Naive thymus-derived CD8-positive, alpha-beta T cell (primary cell): ENCODE measurements at places on chromosomes 7 and 10. TPM values are rescaled to one million over a fixed set of nuclear protein-coding genes. Genes with fewer than 3 reads are reported as not detected.
A peak's percentile ranks its signal among the peaks of the same experiment; 100 is the strongest.

DNA sequence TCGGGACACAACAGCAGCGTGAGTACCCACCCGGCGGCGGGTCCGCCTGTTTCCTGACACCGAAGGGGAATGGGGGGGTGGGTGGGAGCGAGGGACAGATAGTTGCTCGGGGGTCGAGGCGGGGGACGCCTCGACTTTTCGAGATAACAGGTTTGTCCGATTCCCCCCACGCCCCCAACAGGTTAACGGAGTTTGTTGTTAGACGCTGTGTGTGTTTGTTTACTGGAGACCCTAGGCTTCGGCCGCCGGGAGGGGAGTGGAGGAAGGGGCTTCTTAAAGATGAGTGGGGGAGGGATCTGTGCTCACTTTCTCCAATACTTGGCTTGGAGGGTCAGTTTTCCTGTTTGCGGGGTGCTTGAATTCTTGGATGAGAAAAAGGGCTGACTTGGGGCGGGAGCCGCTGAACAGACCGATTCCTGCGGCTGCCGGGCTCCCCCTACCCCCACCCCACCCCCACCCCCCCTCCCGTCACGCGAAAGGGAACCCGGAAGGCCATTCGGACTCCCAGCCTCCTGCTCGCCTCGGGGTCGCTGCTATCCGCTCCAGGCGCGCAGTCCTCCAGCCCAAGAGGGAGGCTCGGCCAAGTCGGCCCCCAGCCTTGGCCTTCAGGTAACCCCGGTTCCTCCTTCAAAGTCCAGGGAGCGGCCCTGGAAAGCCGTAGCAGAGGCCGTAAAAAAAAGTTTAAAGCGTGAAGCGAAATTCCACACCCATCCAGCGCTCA, 1.0 kb downstream of the SORCS3 start:
- H3K4me1 ChIP-seq: peaks cover 9% of the 10 kb centered on the region
- DNase-seq: no peak
- H3K27ac ChIP-seq: no peak overlapping the region

GRCh38 chr10:52999258-52999657, 226.7 kb upstream of the MBL2 start:
- no peak for DNase-seq
- H3K27ac ChIP-seq: no peak overlapping the region
- no peak overlapping the region for H3K4me3 ChIP-seq
- H3K4me1 ChIP-seq: no peaks in the 10 kb centered on the region

The CCDC136 gene
- total RNA-seq: 16.0 TPM

The SPDYE9 gene
- total RNA-seq: not detected

The KEL gene
- 0.70 TPM for total RNA-seq

DNA sequence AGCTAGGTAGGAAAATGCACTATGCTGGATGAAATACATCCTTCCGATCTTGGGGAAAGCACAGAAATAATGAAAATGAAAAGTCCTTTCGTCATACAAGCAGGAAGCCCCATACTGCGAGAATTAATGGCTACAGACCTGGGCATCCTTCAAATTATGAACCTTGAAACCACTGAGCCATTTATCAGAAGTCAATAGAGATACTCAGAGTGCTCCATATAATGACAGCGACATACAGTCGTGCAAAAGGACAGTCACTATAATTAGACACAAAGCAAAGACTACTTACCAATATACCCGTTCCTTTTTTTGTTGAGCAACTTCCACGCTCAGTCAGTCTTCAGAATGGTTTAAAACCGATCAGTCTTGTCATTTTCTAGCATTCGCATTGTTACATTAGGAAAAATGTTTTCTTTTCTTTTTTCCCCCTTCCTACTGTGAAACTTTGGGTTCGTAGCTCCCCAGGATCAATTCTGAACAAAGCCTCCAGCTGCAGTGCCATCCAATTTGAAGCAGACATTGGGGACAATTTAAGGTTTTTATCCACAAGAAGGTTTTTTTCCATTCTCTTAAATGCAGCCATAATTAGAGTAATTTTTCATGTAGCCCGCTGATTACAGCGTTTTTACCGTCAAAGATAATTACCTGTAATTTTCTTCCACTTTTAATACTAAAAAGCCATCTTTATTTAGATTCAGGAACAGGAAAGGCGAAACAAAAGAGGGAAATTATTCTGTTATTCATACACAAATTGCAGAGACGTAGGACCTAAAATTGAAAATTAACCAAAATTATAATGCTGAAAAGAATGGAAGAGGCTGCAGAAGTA, 6.4 kb downstream of the DLX6 start:
- no peak for DNase-seq
- no peak overlapping the region for H3K4me3 ChIP-seq
- peak overlapping the region; percentile 2 for H3K27ac ChIP-seq
- H3K4me1 ChIP-seq: peaks cover 6% of the 10 kb centered on the region
- peaks cover 84% of the 10 kb centered on the region for H3K27me3 ChIP-seq
- H3K36me3 ChIP-seq: peaks cover 6% of the 10 kb centered on the region

DNA sequence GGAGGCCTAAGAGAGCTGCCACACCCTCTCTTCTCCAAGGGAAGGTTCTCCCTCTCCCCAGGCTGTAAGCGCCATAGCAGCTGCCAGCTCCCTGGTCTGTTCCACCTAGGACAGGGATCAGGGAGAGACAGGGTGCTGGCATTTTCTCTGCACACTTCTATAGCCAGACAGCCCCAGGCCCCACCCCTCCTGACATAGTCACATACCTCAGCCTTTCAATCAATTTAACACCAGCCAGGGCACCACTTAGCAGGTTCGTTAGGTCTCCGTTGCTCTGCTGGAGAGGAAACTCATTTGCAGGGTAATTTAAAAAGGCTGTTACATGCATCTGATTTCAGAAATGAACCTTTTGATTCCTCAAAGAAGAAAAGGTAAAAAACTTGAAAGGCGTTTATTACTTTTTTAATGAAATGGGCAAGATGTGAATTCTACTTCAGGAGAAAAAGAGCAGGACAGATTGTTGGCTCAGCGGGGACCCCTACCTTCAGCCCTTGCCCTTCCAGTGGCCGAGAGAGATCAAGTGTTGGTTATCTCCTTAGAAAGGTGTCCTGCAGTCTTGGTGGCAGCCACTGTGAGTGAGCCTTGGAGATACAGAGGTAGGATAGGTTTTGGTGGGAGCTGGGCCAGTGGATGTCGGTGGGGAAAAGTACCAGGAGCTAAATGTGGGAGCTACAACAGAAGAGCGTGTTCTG, 180.5 kb upstream of the GALNT17 start:
- H3K36me3 ChIP-seq: no peaks in the 10 kb centered on the region
- no peaks in the 10 kb centered on the region for H3K4me1 ChIP-seq
- no peak overlapping the region for H3K4me3 ChIP-seq
- H3K27me3 ChIP-seq: no peaks in the 10 kb centered on the region
- no peak for DNase-seq

- no peaks in the 10 kb centered on the region for H3K4me1 ChIP-seq
- no peak for DNase-seq
- H3K27ac ChIP-seq: no peak overlapping the region
- H3K4me3 ChIP-seq: no peak overlapping the region
Observed at GRCh38 chr7:30709549-30709948, 27.3 kb upstream of the CRHR2 start.
